ENCODE measurements at places on chromosomes 12 and 14. TPM values are rescaled to one million over a fixed set of nuclear protein-coding genes. Genes with fewer than 3 reads are reported as not detected.

MGST1 gene
- total RNA-seq: 2.0 TPM

SLC25A21 gene
- not detected for total RNA-seq

SLCO1A2 gene
- not detected for total RNA-seq

RNASE7 gene
- total RNA-seq: not detected

SERPINA3 gene
- total RNA-seq: 6.1 TPM

WNT5B gene
- not detected for total RNA-seq

ESRRB gene
- 0.23 TPM for total RNA-seq

ZNF10 gene
- total RNA-seq: 11.7 TPM

PPTC7 gene
- total RNA-seq: 37.3 TPM

ANKS1B gene
- total RNA-seq: 0.47 TPM

DNA sequence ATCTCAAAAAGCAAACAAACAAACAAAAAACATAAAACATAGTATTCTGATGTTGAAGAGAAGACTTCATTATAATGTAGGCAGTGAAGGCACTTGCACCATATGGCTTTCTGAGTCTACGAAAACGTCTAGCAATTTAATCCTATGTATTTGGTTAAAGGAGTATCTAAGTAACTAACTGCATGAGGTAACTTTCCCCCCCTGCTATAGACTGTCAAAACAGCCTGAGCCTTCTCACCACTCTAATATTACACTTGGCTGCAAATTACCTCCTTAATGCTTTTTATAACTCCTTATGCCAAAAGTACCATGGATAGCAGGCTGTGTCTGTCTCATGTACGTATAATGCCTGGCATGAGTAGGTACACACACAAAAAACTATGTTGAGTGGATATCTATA is 607.6 kb upstream of the FLRT2 start:
- no peaks in the 10 kb centered on the region for H3K27me3 ChIP-seq
- no peaks in the 10 kb centered on the region for H3K36me3 ChIP-seq
- no peak overlapping the region for H3K27ac ChIP-seq

DNA sequence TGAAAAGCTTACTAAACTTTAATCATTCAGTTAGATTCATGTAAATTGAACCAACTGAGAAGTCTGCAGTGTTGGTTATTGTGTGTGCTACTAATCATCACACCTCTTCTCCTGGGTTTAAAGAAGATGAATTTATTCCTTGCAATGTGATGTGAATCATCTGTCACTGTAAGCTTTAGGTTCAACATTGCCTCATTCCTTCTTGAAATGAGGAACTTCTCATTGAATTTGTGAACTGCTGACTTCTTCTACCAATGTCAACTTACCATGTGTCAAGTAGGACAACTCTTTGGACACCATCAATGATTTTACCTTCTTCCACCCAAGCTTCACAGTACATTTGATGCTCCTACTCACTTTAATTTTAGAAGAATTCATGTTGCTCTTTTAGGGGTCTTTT is 17.4 kb upstream of the PRB2 start:
- no peaks in the 10 kb centered on the region for H3K36me3 ChIP-seq
- no peak overlapping the region for H3K27ac ChIP-seq
- H3K4me3 ChIP-seq: no peak overlapping the region
- no peaks in the 10 kb centered on the region for H3K4me1 ChIP-seq

GRCh38 chr12:129351481-129351880 is 498.2 kb downstream of the GLT1D1 start:
- H3K4me1 ChIP-seq: no peaks in the 10 kb centered on the region
- DNase-seq: no peak
- no peaks in the 10 kb centered on the region for H3K27me3 ChIP-seq
- H3K4me3 ChIP-seq: no peak overlapping the region
- no peaks in the 10 kb centered on the region for H3K36me3 ChIP-seq

DNA sequence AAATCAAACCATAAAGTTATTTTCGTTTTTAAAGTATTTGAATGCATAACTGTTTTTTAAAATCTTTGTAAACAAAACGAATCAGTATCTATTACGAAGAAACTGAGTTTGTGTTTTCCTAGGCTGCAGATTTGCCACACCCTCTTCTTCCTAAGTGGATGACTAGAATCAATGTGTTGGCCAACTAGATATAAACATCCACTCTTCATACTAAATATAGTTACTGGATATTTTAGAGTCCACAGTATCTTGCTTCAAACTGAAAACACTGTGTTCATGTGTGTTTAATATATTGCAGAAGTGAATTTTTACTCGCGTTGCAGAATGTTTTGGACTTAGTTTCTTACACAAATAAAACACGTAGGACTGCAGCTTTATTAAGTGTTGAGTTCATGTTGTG is 63.2 kb downstream of the KLHL28 start:
- no peak overlapping the region for H3K27ac ChIP-seq
- no peaks in the 10 kb centered on the region for H3K36me3 ChIP-seq
- H3K4me3 ChIP-seq: no peak overlapping the region
- DNase-seq: no peak

DNA sequence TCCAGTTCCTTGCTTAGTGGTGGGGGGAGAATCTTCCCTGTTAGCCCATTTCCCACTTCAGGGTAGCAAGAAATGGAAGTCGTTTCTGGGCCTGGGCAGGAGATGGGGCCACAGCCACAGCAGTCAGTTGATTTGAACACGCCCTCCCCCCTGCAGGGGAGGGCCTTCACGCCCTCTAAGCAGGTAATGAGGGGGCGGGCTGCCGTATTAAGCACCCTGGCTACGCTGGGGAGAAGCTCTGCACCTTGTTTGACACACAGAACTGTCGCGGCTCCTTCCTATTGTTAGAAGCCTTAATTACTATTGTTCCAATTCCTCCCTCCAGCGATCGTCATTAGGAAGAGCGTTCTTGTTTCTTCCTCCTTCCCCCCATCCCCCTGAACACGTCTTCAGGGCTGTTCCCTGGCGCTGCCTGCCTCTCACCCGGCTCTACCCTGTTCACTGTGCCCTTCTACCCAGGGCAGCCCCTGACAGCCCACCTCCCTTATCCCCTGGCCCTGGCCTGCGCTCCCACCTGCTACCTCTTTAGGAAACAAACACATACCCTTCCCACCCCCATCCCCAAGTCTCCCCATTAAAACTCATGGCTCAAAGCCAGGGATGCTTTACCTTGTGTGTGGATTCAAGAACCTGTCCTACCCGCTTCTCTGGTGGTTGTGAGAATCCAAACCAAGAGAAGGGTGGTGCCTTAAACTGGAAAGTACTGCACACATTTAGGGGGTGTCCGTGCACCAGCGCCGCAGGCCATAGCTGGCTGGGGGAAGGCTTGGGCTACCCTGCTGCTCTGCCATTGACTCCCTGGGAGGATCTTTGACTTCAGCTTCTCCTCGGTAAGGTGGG is 137.6 kb downstream of the TSPAN9 start:
- H3K4me1 ChIP-seq: no peaks in the 10 kb centered on the region
- peaks cover 10% of the 10 kb centered on the region for H3K27me3 ChIP-seq
- no peak for DNase-seq
- no peak overlapping the region for H3K4me3 ChIP-seq
- no peaks in the 10 kb centered on the region for H3K36me3 ChIP-seq
- H3K27ac ChIP-seq: no peak overlapping the region

GRCh38 chr14:73223049-73223448 is 14.3 kb upstream of the PAPLN start:
- peaks cover 11% of the 10 kb centered on the region for H3K36me3 ChIP-seq
- no peaks in the 10 kb centered on the region for H3K4me1 ChIP-seq
- H3K4me3 ChIP-seq: no peak overlapping the region
- H3K27me3 ChIP-seq: no peaks in the 10 kb centered on the region

DNA sequence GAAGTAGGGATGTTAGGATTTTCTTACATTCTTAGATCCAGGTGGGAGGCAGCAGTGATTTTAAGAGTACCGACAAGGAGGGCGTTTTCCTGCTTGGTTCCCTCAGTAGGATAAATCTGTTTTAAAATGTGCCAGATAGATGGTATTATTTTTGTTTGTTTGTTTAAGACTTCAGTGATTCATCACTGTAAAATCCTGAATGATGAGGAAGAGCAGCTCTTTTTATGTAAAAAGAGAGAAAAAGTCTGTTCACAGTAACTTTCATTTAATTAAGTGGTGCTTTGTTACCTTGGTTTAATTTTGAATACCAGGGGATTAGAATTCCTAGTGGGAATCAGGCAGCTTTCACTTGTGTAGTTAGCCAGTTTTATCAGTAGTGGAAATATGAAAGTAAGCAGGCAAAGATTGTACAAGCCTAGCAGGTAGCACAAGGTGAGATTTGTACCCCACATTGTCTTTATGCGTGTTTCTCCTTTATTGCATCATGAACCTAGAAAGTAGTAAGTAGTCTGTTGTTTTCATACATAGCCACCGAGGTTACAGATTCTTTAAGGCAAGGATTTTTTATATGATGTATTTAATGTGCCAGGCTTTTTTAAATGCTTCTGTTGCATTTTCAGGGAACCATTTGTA is 349.6 kb downstream of the CCDC91 start:
- H3K27me3 ChIP-seq: no peaks in the 10 kb centered on the region
- H3K4me3 ChIP-seq: no peak overlapping the region
- H3K27ac ChIP-seq: no peak overlapping the region
- DNase-seq: no peak

GRCh38 chr14:104688505-104689108 is 811 bp upstream of the INF2 start:
- no peaks in the 10 kb centered on the region for H3K36me3 ChIP-seq
- peak overlapping the region; percentile 31 for H3K27ac ChIP-seq

DNA sequence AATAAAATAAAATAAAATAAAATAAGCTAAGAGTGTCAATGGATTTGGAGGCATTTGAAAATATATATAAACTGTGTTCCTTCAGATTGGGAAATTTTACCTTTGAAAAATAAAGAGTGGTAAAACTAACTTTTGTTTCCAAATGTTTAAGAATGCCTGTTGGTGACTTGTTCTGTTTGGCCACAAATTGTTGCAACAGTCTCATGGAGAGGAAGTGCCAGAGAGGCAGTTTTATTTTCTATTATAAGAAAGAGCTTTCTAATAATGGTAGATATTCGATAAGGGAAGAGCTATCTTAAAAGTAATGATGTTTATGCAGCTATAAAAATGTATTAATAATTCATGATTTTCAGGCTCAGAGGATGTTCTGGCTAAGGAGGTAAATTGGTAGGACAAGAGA is 68.8 kb upstream of the MDGA2 start:
- H3K4me3 ChIP-seq: no peak overlapping the region
- H3K36me3 ChIP-seq: no peaks in the 10 kb centered on the region
- no peak for DNase-seq
- H3K27ac ChIP-seq: no peak overlapping the region
- H3K27me3 ChIP-seq: no peaks in the 10 kb centered on the region

DNA sequence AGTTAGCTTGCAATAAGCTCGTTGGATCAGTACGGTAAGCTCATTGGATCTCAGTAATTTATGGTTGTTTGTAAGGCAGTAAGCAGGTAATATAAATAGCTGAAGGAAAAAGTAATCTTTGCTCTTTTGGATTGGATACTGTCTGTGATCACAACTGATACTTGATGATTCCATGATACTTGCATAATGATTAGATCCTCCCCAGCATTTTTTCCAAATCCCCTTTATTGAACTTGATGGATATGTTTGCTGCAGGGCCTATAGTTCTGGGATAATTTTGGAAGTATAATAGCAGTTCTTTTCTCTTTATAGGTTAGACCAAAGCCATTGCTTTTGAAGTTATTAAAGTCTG is 5.2 kb downstream of the MDM2 start:
- H3K4me1 ChIP-seq: peaks cover 16% of the 10 kb centered on the region
- no peak for DNase-seq
- H3K27me3 ChIP-seq: no peaks in the 10 kb centered on the region

- DNase-seq: no peak
- H3K27ac ChIP-seq: no peak overlapping the region
- no peaks in the 10 kb centered on the region for H3K36me3 ChIP-seq
- no peaks in the 10 kb centered on the region for H3K4me1 ChIP-seq
Observed at GRCh38 chr14:53355581-53356112, 202.5 kb upstream of the DDHD1 start.

- no peaks in the 10 kb centered on the region for H3K4me1 ChIP-seq
- DNase-seq: no peak
- H3K36me3 ChIP-seq: no peaks in the 10 kb centered on the region
- no peak overlapping the region for H3K4me3 ChIP-seq
Observed at GRCh38 chr12:12872139-12872933, 19.0 kb upstream of the GPRC5A start.

GRCh38 chr12:67394550-67394949 is 125.4 kb downstream of the CAND1 start:
- no peaks in the 10 kb centered on the region for H3K36me3 ChIP-seq
- no peak overlapping the region for H3K4me3 ChIP-seq
- H3K27ac ChIP-seq: no peak overlapping the region

DNA sequence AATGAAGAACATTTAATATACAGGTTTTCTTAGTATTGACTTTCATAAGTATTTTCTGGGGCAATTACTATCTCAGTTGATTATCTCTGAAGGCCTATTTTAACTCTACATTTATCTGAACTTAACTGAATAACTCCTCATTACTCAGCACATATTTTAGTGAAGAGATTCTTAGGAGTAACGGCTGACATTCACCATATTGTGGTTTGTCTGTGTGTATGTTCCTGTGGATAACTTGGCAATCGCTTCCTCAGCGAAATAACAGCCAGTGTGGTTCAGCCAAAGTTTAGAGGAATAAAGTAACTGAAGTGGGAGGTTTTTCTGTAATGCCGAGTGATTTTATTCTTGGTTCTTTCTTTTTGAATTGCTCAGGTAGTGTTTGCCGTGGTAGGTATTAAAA is 168.0 kb downstream of the RAD51B start:
- no peak overlapping the region for H3K4me3 ChIP-seq
- DNase-seq: no peak
- no peaks in the 10 kb centered on the region for H3K36me3 ChIP-seq
- H3K27me3 ChIP-seq: no peaks in the 10 kb centered on the region
- H3K27ac ChIP-seq: no peak overlapping the region
- no peaks in the 10 kb centered on the region for H3K4me1 ChIP-seq

- no peaks in the 10 kb centered on the region for H3K27me3 ChIP-seq
- no peaks in the 10 kb centered on the region for H3K4me1 ChIP-seq
- no peaks in the 10 kb centered on the region for H3K36me3 ChIP-seq
- DNase-seq: no peak
- no peak overlapping the region for H3K4me3 ChIP-seq
- no peak overlapping the region for H3K27ac ChIP-seq
Observed at GRCh38 chr14:42113358-42114069, 506.8 kb downstream of the LRFN5 start.

DNA sequence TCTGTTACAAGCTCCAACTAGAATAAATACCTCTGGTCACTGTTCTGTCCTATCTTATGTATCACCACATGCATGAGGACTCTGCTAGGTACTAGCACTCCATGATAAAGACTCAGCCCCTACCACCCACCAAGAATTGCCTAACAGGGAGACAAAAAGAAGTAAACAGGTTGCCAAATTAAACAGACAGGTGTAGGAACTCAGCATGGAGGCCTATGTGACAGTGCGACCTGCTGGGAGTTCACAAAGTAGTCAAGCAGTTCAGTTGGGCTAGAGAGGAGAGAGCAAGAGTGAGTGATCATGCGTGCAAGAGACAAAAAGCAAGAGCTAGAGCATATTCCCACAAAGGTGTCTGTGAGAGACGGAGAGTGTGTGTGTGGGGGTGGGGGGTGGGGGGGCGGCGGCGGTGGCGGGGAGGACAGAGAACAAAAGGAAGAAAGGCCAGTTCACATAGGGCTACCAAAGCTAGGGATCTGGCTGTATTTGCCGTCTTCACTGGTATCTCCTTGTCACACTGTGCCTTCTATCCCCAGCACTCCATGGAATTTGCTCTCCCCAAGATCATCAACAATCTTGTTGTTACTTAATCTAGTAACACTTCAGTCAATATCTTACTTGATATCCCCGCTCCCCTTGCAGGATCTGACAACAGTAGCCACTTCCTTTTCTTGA is 81.2 kb downstream of the SPPL3 start:
- peaks cover 5% of the 10 kb centered on the region for H3K4me1 ChIP-seq
- H3K27me3 ChIP-seq: no peaks in the 10 kb centered on the region
- H3K27ac ChIP-seq: no peak overlapping the region
- H3K36me3 ChIP-seq: no peaks in the 10 kb centered on the region
- H3K4me3 ChIP-seq: no peak overlapping the region
